Activated CD4-positive, alpha-beta T cell treated with anti-CD3 and anti-CD28 coated beads for 4 hours (primary cell): ENCODE measurements at places on chromosomes 4 and X.

- DNase-seq, result no peak
Observed at GRCh38 chr4:10667701-10668326, 16.8 kb downstream of the CLNK start.

- DNase-seq, result no peak
Observed at GRCh38 chr4:133154725-133155124, 5.6 kb downstream of the PCDH10 start.

- no peak for DNase-seq
Observed at GRCh38 chr4:16694884-16695276, 203.6 kb downstream of the LDB2 start.

DNA sequence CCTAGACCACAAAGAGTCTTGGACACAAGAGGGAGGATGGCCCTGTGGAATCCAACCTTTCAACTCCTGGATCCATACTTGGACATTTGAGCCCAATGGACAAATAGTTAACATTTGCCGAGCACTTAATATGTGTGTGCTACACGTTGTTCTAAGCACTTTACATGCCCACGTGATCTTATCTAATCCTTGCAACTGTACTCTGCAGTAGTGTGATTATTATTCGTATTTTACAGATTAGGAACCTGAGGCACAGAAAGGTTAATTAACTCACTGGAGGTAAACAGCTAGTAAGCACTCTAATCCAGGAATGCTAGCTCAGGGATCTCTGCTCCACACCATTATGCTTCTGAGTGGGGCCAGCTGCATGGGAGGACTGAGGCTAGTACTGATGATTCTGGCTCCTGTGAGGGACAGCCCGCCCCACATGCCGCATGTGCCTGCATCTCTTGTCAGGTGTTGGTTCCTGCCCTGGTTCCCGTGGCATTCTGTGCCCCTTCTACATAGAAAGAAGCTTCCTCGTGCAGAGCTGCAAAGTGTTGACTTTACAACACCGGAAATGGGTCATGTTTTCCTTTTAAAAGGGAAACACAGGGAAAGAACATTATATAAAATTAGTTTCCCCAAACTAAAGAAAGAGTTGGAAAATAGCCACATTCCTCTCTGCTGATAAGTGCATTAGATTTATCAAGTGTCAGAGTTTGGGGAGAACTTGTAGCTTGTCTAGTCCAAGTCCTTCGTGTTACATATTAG, 34.8 kb downstream of the PLAC1 start:
- no peak for DNase-seq

DNA sequence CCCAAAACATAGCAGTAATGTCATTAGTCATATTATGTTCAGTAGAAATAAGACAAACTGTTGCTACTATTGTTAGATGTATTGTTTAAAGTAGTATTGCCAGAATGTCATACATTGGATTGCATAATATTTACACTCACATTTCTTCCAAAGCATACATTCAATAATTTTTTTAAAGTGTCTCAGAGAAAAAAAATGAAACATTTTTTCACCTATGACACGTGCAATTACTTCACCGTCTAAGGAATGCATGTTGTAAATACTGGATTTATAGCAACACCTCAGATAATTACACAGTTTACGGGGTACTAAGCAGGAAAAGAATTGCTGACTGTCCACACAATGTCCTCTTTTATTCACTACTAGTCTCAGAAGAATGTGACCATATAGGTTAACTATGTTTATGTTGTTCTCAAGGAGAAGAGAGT, 162.1 kb downstream of the PCDH18 start:
- DNase-seq, result no peak

DNA sequence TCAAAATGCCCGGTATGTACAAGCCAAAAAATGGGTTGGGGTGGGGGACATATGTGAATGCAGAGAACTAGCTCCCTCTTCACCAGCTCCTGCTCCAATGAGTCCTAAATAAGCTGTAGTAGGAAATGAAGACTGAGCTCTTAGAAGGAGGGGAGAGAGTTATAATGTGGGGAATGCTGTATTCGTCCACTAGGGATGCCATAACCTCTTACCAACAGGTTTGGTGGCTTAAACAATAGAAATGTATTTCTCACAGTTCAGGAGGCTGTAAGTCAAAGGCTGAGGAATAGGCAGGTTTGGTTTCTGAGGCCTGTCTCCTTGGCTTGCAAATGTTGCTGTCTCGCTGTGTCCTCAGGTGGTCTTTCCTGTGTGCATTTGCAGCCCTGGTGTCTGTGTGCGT, 4.4 kb upstream of the INPP4B start:
- DNase-seq, result no peak

DNA sequence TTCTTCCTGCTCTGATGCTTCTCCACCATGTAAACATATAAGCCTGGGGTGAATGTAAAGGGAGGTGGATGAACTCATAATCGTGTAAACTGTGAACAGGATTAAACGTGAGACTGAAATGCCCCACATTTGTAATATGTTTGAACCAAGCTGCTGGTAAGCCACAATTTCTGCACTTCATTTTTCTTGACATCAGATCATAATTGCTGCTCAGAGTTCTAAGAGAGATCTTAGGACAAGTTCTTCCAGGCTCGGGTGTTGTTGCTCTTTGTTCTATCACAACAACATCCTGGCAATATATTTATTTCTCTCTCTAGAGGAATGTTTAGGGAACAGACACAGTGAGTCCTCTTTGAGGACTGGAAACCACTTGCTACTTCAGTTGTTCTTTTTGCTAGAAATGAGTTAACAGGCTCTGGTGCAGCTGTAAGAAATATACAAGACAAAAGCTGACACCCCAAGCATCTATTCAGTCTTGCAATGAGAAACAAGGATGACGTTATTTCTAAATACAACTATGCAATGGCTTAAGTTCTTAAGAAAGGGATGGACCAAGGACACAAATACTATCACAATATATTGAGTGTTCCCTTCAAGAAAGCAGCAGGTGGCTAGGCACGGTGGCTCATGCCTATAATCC, 59.6 kb downstream of the LNX1 start:
- DNase-seq, result no peak

- DNase-seq, result no peak
Observed at GRCh38 chr4:137934911-137935310, 307.2 kb downstream of the SLC7A11 start.

DNA sequence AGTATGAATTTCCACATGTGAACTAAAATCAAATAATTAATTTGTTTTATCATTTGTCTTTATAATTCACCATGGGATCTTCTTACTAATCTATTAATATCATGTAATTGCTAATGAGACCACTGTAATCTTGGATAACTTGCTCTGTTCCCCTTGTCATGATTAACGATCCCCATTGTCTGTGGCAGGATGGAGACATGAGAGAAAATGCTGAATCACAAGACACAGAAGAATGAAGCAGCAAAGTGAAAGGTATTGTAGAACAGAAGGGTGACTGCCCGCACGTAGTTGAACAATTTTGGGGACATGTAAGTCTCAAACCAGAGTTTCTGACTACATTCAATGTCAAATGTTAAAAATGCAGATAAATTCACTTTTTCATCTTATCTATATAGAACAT, 135.2 kb downstream of the EPHA5 start:
- no peak for DNase-seq

DNA sequence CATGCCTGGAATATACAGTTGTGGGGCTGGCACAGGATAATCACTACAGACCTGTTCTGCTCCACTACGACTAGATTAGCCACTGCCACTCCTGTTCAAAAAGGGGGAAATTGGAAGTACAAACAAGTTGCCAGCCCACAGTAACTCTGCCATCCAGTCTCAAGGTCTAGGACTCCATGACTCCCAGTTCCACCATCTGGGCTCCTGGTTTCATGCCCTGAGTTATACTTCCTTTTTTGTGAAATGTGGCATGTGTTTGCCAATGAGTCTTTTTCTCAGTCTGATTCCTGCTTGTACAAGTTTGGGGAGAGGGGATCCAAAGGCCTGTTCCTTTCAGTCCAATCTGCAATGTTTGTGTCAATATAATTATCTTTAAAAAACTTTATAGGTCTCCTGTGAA, 1.0 kb upstream of the BLOC1S4 start:
- DNase-seq, result no peak

- DNase-seq, result no peak
Observed at GRCh38 chr4:41632481-41633073, 94.6 kb downstream of the LIMCH1 start.

DNA sequence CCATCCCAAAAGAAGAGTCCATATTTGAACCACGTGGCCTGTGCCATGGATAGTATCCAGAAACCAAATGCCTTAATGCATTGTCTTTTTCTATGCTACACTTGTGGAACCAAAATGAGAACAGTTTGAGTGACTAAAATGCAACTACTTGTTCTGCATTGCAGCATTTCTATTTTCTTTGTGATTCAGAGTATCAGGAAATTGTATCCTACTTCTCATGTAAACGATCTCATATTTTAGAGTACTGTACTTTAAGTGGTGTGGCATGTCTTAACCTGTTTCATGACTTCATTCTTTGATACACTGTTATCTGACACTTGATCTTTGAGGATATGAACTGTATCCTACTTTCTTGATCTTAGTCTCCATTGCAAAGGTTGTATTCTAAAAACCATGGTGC, 167.2 kb upstream of the WDR1 start:
- no peak for DNase-seq

- no peak for DNase-seq
Observed at GRCh38 chr4:145979160-145979559, 40.5 kb upstream of the ZNF827 start.

DNA sequence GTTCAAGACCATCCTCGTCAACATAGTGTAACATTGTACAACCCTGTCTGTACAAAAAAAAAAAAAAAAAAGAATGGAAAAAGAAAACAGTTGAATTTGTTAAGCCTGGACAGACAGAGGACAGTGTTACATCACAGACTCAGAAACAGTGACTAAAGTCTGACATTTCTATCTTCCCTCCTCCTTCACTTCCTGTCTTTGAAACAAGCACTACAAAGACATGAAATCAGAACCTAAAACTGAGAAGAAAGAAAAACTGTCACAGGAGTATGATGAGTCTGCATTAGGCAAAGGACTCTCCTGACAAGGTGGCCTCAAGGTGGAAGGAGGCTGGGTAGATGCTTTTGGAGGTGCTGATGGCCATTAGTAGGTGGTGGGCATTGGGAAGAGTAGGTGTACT, 126.7 kb downstream of the RBM47 start:
- no peak for DNase-seq

DNA sequence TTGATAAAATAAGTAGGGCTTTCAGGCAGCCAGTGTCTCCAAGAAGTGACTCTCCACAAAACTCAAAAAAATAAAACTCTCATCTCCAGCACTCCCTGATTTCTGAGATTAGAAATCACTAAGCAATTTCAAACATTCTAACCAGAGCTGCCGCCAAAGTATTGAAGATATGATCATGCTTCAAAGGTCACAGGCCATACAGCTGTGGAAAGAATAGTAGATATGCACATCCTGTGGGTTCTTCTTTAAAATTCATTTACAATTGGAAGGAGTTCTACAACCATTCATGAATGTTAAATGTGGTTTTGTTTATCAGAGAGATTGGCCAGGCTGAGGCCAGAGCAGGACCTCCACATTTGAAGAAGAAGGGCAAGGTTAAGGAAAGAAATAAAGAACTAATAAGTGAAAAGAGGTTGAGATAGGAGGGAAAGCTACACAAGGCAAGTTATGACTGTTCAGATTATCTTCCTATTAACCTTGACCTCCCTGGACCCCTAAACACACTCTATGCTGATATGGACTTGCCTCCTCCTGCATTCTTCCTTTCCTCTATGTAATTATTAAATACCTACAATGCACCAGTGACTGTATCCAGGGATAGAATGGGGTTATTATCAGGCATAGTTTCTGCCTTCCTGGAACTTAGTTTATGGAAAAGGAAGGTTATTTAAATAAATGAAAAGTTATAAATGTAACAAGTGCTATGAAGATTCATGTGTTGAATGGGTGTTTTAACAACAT, 56.4 kb downstream of the USP38 start:
- no peak for DNase-seq

DNA sequence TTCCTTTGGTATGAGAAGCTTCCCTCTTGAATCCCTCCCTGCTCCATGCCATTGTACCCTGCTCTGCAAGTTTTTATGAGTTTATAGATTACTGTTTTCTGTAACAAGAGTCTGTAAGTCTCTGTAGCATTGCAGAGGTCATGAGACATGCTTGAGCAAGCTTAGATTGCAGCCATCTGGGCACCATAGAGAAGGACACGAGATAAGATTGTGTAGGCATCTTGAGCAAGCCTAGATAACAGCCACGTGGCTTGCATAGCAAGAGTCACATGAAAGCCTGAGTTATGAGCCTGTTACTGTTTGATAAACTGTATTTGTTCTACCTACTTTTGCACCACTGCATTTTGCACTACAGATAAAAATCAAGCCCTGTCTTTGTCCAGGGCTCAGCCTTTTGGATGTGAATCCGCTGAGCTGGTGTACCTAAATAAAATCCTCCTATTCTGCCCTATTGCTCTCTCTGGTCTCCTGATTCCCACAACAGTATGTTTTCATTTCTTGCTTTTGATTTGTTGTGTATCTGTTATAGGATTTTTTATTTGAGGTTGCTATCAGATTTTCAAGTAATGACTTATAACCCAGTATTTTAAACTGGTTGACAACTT, 127.4 kb upstream of the ANKRD50 start:
- no peak for DNase-seq

- no peak for DNase-seq
Observed at GRCh38 chr4:128271551-128271950, 16.1 kb downstream of the PGRMC2 start.

GRCh38 chr4:2058264-2059045, 672 bp upstream of the NAT8L start:
- DNase-seq, result no peak
